ENCODE measurements at places on chromosomes 13 and 19.
A peak's percentile ranks its signal among the peaks of the same experiment; 100 is the strongest.

GRCh38 chr13:79384022-79384610 lies 21.9 kb downstream of the RBM26 start:
- DNase-seq, result no peak

DNA sequence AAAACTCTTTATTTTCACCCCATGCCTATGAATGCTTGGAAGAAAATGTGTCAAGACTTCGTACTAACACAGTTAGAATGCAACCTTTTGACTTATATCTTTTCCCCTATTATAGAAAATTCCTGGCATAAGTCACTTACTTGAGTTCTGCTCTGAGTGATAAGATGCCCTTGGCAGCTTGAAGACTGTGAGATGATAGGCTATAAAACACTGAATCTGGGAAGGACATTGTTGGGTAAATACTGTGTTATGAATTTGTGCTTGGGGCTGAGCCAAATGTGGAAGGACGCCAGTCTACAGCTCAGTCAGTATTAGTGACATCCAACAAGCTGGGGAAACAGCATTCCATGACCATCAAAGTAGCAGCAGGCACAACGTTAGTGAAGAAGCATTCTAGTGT lies 368.0 kb upstream of the SGCG start:
- DNase-seq, result no peak

DNA sequence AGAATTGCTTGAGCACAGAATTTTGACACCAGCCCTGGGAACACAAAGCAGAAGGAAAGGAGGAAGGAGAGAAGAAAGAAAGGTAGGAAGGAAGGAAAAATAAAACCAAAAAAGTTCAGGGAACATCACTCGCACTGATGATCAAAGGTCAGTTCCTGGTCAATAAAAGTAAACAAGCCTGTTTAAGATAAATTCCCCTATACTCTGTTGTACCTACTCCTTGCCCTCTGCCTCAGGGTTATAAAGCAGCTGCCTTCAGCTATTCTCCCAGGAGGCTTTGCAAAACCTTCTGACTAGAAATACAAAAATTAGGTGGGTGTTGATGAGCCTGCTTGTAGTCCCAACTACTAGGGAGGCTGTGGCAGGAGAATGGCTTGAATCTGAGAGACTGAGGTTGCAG lies 14.9 kb upstream of the ZNF91 start:
- DNase-seq, result no peak

DNA sequence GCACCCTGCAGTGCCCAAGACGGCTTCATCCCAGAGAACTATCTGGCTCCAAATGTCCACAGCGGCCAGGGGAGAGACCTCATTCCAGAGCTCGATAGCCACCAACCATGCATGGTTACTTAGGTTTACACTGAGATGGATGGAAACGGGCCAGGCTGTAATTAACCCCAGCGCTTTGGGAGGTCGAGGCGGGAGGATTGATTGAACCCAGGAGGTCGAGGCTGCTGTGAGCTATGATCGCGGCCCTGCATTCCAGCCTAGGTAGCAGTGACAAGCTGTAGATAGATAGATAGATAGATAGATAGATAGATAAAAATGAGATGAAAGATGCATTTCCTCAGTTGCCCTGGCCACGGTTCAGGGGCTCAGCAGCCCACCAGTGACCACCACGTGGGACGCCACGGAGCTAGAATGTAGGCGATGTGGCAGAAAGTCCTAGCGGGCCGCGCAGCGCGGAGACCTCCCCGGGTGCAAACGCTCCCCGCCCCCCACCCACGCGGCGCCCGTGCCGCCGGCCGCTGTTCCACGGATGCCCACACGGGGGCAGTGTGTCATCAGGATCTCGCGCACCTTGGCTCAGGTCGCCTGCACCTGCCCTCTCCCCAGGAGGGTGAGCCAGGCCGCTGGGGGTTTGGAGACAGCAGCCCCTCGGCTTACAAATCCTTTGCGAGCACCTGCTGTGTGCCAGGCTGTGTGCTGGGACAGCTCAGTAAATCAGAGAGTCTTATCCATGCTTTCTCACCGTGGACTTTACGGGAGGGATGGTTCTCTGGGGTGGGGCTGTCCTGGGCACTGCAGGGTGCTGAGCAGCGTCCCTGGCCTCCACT lies 13.5 kb upstream of the TLE5 start:
- peak; percentile 68 for DNase-seq

GRCh38 chr19:51551673-51552432 lies 19.2 kb upstream of the ZNF175 start:
- no peak for DNase-seq

DNA sequence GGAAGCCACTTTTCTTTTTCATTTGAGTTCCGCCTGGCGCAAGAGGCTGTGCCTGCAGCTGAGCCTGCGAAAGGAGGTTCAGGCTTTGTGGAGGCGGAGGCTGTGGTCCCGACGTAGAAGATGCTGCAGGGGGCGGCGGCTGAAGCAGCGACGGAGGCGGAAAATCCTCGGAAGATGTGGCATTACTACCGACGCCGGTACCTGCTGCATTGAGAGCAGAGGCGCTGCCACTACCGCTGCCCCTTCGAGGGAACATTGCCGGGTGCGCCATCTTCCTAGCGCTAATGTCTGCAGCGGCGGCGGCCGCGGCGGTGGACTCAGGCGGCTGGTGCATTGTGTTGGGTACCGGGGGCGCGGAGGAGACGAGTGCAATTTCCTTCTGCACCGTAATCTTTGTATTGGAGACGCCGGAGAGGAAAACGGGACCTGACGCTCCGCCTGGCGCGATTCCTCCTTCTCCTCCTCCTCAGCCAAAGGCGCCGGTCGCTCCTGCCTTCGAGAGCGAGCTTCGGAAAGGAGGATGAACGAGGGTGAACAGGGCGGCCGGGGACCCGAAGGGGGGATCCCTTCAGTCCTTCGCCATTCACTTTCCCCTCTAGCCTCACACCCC lies at the start of gene TSC22D1:
Gene TSC22D1, minus strand, starts transcription at position 590 of the 610 bp plus-strand sequence. Its CDS starts 256 bp downstream, at position 334.
- DNase-seq, result peak; percentile 55

GRCh38 chr13:78971355-78972025 lies 312.5 kb upstream of the OBI1 start:
- DNase-seq, result no peak

DNA sequence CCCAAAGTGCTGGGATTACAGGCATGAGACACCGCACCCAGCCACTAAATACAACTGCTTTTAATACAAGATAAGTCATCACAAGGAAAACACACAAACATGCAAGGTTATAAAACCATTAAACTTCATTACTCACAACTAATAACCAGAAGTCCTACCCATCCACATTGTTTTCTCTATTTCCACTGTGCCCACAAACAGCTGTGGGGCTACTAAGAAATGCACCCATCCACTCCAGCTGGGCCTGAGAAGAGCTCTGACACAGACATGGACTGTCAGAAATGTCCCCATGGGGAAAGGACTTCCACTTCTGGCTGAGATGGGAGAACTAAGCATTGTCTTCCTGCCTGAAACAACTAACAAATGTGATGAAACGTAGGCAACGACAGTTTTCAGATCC lies 17.2 kb downstream of the SAFB2 start:
- DNase-seq, result no peak

DNA sequence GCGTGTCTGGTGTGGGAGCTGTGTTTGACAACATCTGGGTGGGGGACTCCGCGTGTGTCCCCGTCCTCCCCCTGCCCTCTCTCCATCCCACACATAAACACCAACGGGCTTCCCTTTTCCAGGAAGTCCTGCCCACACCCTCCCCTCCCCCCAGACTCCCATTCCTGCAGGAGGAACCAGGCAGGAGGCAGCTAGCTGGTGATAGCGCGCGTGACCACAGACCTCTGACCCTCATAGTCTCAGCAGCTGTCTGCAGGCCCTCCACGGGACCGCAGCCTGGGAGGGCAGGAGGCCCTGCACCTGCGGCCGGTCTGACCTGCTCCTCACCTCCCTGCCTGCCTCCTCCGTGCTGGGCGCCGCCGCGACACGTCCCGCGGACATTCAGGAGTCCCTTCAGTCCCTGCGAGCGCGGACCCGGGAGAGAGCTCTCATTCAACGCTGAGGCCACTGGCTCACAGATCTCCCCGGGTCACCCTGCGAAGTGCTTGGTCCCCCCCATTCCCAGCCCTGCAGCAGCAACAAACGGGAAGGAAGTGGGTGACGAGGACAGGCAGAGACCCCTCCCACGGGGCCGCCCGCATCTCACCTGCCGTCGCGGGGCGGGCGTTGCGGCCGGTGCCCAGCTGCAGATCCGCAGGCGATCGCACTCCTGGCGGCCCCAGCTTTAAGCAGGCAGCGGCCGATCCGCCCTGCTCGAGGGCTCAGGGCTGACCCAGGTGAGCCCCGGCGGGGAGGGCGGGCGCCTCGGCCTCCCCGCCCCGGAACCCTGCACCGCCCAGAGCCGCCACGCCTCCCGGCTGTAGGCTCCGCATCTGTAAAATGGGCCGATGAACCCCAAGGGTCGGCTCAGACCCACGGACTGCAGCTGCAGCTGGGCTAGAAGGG lies 1.1 kb upstream of the ACP5 start:
- DNase-seq, result no peak

- DNase-seq, result no peak
These were observed 66.0 kb downstream of the ABCC4 start for GRCh38 chr13:95235199-95235756.

DNA sequence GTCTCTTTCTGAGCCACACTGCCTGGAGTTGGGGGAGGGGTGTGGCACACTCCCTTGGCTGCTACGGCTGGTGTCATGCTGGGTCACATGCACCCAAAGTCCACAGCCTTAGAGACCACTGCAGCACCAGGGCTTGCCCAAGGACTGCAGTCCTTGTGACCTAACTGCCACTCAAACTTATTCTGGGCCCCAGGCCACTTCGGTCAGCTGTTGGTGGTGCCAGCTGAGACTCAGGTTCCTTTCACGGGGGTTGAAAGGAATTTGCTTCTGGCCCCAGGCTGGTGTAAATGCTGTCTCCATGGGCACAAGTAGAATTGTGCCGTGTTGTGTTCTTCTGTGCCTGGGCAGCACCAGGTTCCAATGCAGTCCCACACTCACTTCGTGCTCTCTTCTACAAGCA lies 9.5 kb upstream of the VN1R1 start:
- DNase-seq, result no peak

DNA sequence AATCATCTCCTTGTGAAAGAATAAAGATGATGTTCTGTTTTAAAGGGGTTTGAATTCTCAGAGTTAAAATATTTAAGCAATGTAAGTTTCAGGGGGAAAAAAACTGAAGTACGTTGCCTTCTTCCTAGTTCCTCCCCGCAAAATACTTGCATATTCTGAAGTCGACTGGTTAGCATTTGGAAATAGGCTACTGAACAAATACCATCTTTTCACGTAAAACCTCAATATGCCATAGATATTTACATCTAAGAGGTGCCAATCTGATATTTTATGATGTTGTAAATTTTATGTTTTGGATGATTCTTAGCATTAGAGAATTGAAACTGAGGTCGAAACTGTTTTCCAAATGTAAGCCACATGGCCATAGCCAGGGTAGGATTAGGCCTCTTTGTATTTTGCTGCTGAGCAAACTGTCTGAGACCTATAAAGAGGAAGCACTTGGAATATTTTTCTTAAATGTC lies 138.3 kb downstream of the FLT1 start:
- DNase-seq, result no peak

DNA sequence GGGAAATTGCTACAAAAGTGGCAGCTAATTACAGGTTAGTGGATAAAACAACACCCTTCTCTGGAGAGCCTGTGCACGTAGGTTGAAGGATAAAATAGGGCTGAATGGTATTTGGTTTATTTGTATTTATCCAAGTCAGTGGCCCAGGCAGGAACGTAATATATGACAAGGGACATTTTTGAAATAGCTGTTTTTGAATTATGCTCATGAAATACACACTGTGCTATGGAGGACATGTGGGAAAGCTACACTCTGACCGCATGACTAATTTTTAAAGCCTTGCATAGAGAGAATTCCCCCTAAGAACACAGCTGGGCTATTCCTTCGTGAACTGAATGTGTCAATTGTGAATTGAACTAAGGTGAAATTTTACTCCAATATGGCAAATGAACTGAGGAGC lies 292.1 kb upstream of the MAB21L1 start:
- no peak for DNase-seq

DNA sequence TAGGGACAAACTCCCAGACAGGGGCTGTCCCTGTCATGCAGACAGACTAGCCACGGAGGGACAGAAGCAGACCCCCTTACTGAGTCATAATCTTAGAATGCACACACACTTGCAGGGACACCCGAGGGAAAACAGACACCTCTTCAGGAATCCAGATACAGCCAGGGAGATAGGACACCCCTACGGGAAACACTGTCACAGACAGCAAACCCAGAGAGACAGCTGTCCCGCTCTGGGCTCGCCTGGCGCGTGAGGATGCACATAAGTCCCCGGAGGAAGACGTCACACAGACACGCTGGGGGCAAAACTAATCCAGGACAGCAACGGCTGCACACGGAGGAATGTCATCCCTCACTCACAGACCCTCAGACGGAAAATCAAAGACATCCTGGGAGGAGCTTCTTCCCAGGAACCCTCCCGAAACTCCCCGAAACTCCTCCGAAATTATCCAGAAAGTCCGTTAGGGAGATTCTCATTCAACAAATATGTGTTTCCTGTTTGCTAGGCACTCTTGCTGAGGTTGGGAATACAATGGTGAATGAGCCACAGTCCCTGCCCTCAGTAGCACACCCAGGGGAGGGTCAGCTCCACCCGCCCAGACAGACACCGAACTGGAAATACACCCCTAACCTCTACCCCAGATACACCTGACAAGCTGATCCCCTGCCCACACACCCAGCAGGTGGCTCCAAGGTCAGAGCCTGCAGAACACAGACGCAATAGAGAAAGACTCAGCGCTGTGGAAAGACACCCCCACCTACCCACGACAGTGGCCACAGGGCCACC lies 15.2 kb upstream of the TOMM40 start:
- DNase-seq, result no peak

GRCh38 chr19:19656451-19657396 lies 6.8 kb downstream of the ATP13A1 start:
- DNase-seq, result no peak

DNA sequence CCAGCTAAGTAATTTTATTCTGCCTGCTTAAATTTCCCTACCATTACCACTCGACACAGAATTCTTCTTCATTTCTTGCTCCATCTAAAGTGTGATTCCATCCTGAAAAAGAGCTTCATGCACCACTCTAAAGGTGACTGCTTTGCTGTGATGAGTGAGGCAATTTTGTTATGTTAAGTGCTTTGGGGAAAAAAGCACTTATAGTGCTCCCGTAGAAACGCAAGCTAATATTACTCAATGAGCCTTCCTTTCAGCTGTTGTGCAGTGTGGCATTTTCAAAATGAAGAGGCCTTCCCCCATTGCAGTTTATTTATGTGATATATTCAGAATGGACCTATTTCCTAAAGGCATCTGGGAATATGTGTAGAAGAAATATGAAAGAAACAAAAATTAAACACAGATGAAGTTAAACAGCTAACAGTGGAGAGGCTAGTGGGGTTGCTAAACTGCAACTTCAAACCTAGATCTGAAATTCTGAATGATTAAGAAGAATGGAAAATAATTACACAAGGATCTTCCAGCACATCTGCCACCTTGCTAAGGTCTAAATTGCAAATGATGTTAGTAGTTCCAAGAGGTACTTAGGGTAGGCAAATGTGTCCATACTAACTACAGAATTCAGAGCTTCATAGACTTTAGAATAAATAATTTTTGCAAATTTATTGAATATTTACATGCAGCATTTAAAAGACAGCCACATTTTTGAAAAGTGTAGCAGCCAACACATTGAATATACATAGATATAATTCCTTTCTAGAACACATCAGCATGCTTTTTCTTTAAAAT lies 211.7 kb downstream of the DCT start:
- DNase-seq, result no peak

- peak; percentile 51 for DNase-seq
These were observed 1.8 kb downstream of the HMGB1 start for GRCh38 chr13:30463787-30464495.

- no peak for DNase-seq
These were observed 23.1 kb downstream of the FLT3 start for GRCh38 chr13:28077231-28077630.

Data from stimulated activated CD8-positive, alpha-beta memory T cell treated with anti-CD3 and anti-CD28 coated beads, Interleukin-12 subunit alpha, Interleukin-12 subunit beta, amount 100 ng/mL, for 4 hours (primary cell).